Hematopoietic multipotent progenitor cell treated with erythropoietin and hydrocortisone succinate and interleukin-3 and kit ligand, for 6 days (in vitro differentiated cells): ENCODE measurements at places on chromosomes 7 and 10.

- peak; percentile 51 for DNase-seq
Measured at GRCh38 chr10:70576803-70577517, 25.6 kb downstream of the PRF1 start.

DNA sequence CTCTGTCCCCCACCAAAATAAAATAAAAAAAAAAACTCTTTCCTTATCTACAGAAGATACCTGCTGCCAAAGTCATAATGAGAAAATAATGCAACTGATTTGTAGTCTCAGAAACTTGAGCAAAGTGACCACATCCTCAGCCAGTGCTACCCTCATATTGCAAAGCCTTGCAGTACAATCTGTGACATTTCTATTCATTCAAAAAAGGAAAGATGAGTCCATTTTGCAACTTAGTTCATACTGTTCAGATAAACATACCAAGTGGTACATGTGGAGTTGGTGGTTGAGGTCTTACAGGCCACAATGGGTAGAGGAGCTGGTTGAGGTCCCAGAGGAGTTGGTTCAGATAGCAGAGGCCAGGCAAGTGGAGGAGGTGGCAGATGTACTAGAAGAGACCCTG lies 6.5 kb upstream of the EIF5AL1 start:
- DNase-seq: no peak

DNA sequence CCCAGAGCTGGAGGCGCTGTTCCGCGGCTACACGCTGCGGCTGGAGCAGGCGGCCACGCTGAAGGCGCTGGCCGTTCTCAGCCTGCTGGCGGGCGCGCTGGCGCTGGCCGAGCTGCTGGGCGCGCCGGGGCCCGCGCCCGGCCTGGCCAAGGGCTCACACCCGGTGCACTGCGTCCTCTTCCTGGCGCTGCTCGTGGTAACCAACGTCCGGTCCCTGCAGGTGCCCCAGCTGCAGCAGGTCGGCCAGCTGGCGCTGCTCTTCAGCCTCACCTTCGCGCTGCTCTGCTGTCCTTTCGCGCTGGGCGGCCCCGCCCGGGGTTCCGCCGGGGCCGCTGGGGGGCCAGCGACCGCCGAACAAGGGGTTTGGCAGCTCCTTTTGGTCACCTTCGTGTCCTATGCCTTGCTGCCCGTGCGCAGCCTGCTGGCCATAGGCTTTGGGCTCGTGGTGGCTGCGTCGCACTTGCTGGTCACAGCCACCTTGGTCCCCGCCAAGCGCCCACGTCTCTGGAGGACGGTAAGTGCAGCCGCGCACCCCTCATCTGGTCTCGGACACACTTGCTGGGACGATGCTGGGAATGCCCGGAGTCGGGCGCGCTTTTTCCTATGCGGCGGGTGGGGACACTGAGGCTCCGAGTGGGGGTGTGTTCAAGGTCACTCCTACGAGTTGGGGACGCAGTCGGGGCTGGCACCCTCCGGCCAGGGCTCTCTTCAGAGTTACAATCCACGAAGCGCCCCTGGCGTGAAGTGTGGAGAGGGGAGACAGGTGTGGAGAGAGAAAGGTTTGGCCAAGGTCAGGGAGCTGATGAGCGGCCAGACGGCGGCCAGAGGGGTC lies 717 bp downstream of the ADCY1 start:
- peak; percentile 70 for DNase-seq

DNA sequence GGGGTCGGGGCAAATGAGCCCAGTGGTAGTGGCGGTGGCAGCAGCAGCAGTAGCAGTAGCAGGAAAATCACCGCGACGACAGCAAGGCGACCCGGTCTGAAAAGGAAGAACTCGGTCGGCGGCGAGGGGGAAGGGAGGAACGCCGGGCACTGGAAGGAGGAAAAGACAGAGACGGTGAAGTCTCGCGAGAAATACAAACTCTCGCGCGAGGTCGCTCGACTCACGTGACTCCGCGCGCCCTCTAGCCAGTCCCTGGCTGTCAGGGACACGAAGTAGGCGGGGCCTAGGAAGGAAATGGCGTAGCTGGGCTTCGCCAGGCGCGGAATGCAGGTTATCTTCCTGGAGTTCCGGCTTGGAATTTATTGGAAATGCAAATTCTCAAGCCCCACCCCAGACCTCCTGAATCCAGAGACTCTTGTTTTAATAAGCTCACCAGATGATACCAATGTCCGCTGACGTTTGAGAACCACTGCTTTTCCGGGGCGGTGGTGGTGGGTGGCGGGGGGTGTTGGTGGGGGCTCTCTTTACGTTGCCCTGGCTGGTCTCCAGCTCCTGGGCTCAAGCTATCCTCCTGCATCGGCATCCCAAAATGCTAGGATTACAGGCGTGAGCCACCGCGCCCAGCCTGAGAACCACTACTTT lies at the start of gene SMNDC1:
Gene SMNDC1, minus strand, starts transcription at position 141 of the 642 bp plus-strand sequence. CDS start 1,333 bp downstream, outside the sequence.
- DNase-seq: peak; percentile 99
